Neural progenitor cell (in vitro differentiated cells): ENCODE measurements at places on chromosomes 1 and 21.

DNA sequence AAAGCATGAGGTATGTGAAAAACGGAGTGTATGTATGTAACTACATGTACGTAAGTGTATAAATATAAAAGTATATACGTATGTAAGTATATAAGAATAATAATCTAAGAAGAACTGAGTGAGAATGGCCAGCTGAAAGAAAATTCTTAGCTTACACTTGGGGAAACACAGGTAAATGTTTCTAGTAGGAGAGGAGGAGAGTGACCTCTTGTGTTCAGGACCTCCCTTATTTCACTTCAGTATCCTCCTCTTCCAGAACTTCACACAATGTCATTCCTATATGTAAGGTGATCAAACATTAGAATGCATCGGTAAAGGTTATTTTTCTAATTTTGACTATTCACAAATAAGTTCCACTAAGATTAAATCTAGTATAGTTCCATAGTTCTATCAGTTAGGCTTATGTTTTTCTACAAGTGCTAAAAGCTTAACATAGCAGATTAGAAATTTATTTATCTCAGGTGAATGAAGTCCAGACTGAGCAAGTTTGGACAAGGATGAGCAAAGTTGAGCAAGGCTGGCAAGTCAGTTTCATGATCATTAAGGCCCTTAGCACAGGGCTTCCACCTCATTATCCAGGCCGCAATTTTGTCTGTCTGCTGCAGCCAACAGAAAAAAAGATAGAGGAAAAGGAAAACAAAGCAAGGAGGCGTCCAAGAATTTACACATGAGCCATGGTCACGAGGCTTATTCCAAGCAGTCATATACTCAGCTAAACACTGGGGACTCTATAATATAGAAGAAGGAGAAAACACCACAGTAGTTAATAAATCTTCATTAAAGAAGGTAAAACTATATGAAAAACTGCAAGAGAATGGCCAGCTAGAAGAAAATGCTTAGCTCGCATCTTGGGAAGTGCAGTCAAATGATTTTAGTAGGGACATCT lies 7.1 kb upstream of the MROH9 start:
- DNase-seq = no peak

GRCh38 chr1:42931108-42931539 lies 27.5 kb downstream of the SLC2A1 start:
- peak; percentile 67 for DNase-seq

DNA sequence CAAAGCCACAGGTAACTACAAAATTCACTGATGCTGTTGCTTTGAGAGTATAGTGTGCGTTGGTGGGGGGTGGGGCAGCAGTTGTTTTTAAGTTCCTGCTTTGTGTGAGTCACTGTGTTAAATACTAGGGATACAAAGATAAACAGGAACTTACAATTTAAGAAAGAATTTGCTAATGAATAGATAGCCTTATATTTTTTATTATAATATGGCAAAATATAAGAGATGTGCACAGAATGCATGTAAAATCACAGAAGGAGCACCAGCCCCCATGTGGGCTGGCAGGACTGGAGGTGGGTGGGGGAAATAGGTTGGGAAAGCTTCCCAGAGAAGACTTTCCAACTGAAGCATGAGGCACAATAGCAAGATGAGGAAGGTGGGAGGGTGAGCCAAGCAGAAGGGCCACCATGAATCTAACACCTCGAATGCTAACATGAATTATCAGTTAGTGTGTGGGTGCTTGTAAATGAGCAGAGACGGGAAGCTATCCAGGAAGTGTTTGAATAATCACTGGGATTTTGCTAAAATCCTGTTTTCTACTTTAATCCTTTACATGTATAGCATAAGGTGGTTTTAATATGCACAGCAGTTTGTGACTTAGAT lies 57.0 kb upstream of the RAVER2 start:
- no peak for DNase-seq

- DNase-seq = no peak
Measured at GRCh38 chr1:3055051-3055450, 14.0 kb upstream of the PRDM16 start.

DNA sequence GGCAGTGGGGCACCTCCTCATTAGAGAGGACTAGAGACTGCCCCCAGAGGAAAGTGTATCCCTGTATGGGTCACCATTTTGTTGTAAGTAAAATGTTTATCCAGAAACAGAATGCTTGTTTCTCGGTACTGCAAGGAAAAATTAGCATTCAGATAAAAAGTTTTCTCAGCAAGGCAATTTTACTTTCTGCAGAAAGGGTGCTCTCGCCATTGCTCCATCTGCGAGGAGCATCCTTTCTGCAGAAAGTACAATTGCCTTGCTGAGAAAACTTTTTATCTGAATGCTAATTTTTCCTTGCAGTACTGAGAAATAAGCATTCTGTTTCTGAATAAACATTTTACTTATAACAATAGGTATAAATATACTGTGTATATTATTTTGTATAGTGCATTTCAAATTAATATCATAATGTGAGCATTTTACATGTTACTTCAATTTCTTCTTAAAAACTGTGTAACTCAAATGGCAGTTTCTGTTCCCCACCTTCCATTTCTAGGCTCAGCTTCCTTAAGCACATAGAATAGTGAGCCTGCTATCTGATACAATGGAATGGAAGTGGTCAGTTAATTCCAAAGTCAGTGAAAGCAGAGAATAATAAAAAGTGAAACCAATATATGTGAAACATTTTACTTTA lies 76.5 kb upstream of the DESI2 start:
- no peak for DNase-seq

- no peak for DNase-seq
Measured at GRCh38 chr21:46226920-46227599, 1.5 kb downstream of the LSS start.

DNA sequence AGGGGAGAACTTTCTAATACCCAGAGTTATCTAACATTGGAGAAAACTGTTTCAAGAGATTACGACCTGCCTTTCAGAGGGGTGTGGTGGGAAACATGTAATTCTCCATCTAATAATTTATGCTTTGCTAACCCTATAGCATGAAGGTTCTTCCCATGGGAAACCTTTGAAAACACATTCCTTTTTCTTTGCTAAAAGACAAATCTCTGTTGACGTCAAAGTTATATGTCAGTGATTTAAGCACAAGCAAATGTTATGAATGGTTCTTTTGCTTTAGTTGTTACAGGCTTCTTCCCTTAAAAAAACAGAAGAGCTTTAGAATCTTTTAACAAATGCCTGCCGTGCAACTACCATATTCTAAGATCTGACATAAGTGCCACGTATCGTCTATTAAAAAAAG lies 19.2 kb downstream of the FMO2 start:
- DNase-seq = no peak

GRCh38 chr1:61956016-61956645 lies 213.9 kb downstream of the PATJ start:
- no peak for DNase-seq

DNA sequence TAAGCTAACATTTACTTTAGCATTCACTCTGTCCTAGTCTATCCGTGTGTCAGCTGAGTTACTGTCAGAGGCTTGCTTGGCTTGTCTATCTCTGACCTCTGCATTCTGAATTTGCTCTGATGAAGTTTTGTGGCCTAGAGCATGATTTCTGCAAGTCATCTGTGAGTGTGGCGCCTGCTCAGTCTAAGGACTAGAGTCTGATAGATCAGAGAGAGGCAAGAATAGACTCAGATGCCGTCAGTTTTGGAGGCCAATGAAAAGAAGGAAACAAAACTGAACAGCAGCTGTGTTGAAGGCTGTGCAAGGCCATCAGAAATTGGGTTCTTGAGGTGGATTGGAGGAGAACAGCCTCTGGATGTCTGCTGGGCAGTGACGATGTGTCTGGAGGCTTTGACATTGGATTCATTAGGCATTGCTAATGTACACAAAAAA lies 573.1 kb downstream of the USP25 start:
- DNase-seq = no peak

DNA sequence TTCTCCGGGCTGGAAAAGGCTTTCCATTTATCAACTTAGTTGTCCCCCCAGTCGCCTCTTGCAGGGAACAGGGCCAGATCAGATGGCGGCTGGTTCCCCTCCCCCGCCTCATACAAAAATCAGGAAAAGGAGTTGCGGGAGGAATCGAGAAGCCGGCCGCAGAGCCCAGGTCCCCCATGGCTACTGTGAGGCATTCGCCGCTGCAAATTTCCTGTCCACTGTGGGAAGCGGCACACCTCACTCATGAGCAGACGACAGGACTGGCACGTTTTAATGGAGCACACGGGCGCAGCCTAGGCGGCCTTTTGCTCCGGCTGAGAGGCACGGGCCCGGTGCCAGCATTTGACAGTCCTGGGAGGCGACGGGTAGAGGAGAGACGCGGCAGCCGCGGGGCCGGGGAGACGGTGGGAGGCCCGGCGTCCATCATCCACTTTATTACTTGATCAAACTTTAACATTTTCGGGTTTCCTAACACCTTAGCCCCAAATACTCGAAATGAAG lies 1.1 kb downstream of the GNG4 start:
- DNase-seq = peak; percentile 53

GRCh38 chr1:165365341-165365740 lies 8.8 kb upstream of the LMX1A start:
- no peak for DNase-seq

DNA sequence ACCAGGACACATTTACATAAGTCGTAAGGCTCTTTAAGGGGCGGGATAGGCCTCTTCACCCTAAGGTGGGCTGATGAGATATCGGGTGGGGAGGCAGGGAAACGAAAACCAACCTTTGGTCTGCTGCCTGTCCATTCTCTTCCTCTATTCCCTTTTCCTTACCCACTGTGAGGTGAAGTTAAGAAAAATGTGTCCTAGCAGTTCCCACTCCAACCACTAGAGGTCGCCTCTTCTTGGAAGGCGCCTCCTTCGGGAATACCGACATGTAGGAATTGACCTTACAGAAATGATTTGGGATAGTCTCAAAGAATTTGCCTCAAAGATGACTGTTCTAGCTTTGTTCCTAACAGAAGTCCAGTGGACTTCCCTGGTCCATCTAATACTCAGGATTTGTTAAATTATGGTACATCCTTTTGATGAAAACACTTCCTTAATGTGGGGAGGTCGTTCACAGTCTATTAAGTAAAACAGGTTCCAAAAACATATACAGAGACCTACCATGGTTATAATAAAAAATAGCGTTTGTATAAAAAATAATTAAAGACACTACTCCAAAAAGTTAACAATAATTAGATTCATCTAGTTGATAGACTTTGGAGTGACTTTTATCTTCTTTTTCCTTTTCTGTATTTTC lies 14.1 kb downstream of the AZIN2 start:
- DNase-seq = peak; percentile 75
